Fibroblast of villous mesenchyme (primary cell): ENCODE measurements at places on chromosomes 4 and X.

DNA sequence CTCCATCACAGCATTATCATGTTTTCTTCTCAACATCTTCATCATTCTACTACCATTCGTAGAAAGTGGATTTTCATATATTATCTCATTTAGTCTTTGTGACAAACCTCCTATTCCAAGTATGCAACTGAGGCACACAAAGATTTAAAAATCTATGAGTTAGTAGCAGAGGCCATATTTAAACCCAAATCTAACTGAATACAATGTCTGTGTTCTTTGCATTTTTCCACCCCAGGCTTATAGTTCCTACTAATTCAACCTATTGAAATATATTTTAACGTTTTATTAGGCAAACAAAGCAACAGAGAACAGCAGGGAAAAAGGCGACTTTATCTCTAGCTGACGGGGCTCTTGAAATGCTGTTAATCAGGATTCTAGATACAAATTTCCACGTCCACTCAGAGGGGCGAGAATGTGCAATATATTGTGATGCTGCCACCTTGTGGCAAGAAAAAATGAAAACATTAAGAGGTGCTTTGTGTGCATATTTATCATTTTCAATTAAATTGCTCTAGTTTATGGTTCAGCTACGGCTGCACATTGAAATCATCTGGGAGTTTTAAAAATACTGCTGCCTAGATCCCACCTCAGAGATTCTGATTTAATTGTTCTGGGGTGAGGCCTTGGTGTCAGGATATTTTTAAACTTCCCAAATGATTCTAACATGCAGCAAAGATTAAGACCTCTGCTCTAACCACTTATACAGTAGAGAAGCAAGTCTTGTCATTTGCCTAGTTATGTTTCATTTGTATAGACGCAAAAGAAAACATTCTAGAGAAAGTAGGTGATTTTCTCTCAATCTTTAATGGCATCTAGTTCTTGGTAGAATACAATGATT, 315.9 kb downstream of the MAPK10 start:
- DNase-seq: peak; percentile 65

DNA sequence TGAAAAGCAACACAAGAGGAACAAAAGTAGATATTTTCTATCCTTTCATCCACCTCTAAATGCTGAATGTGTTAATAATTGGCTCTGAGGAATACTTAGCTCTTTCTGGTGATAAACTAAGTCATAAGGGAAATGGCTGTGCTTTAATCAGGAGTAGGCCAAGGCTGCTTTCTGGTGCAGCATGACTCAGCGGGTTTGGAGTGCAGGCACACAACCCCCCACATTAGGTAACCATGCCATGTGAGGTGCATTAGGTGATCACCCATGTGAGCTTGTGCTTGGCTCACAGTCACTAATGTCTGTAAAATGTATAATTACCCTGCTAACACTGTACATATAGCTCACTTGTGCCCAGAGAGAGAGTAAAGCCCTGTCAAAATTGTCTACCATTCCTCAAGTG, 57.2 kb downstream of the USP38 start:
- peak; percentile 28 for DNase-seq

GRCh38 chr4:21195682-21196081, 495.4 kb downstream of the PACRGL start:
- DNase-seq: no peak

DNA sequence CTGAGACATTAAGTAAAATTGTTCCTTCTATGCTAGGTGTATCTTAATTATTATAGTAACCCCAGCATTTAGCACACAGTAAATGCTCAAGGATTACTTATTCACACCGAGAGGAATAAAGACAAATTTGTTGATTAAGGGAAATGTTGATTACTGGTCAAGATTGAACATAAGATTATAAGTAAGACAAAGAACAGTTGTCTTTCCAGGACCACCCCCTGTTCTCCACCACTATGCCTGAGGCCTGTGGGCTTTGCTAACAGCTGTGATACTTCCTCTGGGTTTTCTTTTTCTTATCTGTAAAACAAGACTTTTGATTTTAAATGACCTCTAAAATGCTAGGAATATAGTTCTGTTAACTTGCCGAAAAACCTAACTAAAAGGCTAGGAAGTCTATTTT, 128.0 kb downstream of the DCLK2 start:
- DNase-seq: no peak

DNA sequence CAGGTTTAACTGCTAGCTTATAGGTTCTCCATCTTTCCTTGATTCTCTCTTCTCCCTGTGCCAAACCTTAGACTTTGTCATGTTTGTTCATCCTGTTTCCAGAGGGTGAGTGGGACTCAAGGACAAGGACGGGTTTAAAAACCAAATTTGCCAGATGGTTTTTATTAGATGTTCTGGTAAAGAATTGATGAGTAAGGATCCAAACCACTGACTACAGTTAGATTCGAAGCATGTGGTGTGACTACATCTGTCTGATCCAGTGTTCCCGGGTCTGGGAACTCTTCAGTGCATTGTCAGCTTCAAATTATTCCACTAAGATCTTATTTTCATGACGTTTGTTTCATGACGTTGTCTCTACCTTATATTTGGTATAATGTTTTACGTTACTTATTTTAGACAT, 37.5 kb downstream of the MTMR1 start:
- peak; percentile 42 for DNase-seq

- no peak for DNase-seq
Measured at GRCh38 chr4:93658443-93658842, 170.1 kb upstream of the ATOH1 start.

DNA sequence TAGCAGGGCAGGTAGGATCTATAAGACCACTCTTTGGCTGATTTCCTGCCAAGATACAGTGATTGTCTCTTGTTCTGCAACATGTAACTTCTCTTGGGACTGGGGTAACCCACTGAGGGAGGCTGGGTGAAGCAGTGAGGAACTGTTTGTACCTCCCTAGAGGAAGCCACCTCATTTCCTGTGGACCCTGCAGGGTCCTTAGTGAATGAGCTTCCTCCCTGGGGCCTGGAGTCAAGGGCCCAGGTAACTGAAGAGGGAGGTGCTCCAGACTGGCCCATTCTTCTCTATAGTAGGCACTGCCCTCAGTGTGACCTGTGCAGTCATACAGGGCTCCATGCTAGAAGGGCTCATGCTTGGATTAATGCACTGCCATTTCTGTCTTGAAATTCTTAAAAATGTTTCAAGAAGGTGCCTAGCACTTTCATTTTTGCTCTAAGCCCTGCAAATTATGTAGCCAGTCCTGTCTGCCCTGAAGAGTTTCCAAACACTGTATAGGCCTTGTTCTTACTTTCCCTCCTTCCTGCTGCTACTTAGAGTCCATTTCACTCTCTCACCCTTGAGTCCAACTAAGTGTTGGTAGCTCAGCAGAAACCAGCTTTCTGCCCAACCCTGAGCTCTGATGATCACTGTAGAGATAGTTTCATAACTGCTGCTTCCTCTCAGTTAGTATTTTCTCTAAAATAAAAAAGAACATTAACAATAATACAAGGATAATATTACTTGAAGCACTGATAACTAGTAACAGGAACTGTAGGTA, 8.5 kb upstream of the GRIA3 start:
- DNase-seq: no peak
